ENCODE measurements at places on chromosomes 1 and 21.

- no peak for DNase-seq
These were observed 3.2 kb downstream of the LAD1 start for GRCh38 chr1:201395936-201396335.

GRCh38 chr1:189834813-189835212, 642.9 kb downstream of the BRINP3 start:
- DNase-seq = no peak

- DNase-seq = no peak
These were observed 10.4 kb upstream of the CELA3B start for GRCh38 chr1:21966247-21967000.

DNA sequence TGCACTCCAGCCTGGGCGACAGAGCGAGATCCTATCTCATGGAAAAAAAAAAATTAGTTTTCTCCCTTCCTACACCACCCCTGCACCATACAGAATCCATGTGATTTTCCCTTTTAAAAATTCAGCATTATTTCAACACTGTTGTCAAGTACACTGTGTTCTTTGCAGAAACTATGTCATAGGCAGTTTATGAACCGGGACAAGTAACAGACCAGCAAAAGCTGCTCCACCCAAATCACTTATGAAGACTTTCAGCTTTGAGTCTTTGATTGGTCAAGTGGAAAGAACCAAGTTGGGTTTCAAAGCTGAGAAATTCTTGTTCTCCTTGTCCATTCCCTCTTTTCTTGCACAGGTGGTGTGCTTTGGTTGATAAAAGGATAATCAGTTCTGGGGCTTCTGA, 173.0 kb downstream of the CDC7 start:
- DNase-seq = no peak

DNA sequence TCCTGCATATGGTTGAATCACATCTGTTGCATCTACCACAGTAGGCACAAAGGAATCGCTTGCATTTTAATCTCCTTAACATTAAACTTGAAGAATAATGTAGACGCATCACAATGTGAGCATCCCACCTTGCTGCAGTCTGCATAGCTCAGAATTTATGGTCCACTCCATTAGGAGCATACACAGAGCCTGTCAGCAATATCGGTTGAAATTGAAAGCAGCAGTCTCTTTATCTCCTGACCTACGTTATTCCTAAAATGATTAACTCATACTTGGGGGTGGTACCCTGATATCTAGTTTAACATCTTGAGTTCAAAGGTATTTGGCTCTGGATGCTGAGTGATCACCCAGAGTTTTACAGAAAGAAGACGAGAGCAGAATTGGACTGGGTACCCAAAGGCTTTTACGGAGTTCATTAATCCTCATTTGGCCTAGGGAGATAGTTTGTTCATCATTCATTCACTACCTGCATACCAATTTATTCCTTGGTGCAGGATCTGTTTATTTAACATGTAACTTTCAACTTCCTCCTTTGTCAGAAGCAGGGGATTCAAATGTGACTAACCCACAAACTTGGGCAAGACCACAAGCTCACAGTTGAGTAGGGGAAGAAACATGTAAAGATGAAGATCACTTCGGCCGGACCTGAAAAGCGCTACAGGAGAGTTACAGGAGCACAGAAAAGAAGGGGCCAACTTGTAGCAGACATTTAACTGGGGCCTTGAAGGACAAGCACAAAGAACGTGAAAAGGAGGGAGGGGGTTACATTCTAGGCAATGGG, 187.9 kb downstream of the DAB1 start:
- no peak for DNase-seq

DNA sequence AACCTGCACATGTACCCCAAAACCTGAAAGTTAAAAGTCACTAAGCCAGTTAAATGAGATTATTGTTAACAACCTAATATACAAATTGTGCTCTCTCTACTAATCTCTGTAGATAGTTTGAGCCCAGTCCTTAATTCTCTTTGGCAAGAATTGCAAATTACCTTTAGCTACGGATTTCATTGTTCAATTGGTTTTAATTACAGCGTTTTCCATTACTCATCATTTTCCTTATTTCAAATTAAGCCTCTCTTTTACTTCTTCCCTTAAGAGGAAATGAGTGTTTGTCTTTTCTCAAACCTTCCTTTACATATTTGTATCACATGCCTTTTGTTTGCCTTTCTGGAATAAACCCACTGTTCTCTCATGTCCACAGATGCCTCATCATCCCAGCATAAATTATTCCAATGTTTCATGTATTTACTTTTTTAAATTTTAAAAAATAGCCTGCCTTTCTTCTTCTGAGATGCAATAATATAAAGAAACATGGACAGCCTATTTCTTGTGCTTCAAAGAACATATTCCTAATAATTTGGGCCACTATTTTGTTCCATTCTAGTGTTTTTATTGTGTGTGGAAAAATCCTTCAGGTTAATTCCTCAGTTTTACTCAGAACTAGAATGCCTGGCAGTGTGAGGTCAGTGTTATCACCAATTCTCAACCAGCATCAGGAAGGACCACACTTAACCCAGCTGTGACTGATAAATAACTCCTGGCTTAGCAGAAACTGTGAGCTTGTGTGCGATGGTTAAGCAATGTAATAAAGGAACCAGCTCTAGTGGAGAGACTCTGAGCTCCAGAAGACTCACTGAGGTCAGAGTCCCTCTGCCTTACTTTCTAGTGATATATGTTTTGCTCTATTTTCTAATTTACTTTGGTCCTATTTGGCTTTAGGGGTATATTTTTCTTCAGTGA, 600.5 kb downstream of the LTN1 start:
- DNase-seq = no peak

DNA sequence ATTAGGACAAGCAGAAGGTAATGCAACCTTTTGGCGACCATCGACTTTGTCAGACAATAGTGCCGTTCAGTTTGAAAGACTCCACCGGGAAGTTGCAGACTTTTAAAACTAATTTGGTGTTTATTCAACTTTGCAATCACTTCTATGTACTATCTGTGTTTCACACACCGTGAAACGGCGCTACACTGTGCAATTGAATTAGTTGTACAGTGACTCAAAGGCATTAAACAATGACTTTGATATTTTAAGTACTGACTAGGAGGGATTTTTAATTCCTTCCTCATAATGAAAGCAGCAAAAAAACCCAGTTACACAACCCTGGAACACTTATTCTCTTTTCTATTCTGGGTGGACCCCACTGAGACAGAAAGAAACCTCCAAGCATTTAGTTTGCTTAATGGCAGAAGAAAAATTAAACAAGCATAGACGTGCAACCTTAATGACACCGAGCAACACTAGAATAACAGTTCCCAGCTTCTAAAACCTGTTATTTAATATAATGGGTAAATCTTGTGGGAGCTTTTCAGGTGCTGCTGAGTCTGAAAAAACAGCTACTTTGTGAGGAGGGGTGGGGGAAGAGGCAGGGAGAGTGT, 176.8 kb downstream of the LMO4 start:
- DNase-seq = no peak

- no peak for DNase-seq
These were observed 914 bp downstream of the ZNF326 start for GRCh38 chr1:89995598-89996449.

DNA sequence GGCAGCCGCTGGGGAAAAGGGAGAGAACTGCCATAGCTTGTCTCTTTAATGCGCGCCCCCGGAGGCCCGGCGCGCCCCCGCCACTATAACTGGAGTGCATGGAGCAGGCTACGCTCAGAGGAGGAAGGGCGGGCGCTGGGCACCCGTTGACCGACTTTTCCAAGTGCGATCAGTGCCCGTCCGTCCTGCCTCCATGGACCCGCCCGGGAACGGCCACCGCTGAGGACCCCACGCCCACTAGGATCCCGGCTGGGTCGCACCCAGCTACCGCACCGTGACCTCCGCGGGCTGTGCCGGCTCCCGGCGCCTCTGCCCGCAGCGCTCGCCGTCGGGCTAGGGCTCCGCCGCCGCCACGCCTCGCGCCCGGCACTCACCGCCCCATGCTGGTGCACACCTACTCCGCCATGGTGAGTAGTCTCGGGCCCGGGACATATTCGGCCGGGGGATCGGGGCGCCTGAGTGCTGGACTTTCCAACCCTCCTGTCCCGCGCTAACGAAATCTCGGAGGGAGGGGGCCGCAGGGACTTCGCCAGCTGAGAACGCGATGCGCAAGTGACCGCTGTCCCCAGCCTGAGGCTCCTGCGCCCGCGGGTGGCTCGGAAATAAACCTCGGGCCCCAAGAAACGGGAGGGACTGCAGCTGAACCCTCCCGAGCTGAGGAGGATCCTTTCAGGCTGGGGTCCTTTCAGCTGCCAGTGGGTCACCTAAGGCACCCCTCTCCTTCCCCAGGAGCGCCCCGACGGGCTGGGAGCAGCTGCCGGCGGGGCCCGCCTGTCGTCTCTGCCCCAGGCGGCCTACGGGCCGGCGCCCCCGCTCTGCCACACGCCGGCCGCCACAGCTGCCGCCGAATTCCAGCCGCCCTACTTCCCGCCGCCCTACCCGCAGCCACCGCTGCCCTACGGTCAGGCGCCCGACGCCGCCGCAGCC, at the start of gene TFAP2E:
Gene TFAP2E (plus strand): TSS at position 117 of the 927 bp plus-strand sequence. CDS start 264 bp downstream, at position 381.
- DNase-seq = no peak

DNA sequence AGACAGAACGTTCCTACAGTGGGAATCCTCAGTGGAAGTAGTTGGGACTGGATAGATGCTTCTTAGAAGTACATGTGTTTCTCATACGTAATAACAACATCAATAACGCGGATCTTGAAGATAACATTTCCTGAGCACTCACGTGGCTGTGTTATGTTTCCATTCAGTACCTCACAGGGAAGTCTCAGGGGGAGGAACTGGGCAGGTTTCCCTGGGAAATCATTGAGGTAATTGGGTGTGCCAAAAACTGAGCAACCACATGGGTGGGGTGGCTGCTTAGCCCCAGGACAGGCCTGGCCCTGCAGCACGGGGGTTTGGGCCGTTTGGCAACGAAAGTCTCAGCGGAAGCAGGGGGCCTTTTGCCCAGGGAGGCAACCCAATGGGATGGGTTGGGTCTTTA, 133.8 kb downstream of the ZSCAN20 start:
- no peak for DNase-seq

DNA sequence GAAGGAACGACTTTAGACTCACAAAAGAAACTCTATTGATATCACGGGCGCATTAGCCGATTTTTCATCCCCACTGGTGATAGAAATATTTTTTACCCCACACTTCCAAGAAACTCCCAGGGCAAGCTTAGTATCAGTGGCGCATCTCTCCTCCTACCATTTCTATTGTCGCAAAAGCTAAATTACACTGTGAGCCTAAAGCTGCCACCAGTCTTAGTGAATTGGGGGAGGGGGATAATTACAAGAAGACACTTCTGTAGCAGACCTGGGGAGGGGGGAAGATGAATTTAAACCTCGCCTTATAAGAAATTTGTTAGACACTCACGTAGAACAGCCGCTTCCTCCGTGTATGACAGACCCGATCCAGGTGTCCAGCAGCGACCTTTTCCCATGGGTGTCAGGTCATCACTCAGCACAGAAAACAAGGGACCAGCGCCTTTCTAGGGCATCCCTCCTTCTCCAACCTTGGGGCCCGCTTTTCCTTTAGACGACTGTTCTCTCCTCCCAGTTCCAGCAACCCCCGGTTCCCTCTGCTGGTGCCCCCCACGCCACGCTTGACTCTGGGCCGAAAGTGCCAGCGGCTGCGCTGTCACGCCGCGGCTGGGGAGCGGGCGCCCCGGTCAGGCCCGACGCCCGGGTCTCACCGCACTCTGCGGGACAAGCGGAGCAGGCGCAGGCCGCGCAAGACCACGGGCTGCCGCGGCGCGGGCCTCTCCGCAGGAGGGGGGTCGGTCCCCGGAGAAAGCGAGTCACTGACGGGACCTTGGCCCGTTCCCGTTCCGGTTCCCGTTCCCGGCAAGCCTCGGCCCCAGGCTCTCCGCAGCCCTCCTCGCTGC, 821 bp downstream of the PHC2 start:
- DNase-seq = no peak

DNA sequence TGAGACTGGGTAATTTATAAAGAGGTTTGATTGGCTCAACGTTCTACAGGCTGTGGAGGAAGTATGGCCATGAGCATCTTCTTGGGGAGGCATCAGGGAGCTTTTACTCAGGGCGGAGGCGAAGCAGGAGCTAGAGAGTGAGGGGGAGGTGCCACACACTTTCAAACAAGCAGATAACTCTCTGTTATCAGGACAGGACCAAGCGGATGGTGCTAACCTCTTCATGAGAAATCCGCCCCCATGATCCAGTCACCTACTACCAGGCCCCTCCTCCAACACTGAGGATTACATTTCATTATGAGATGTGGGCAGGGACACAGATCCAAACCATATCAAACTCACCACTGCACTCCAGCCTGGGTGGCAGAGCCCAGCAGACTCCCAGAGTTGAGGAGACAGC, 11.5 kb upstream of the LRRC47 start:
- DNase-seq = no peak

DNA sequence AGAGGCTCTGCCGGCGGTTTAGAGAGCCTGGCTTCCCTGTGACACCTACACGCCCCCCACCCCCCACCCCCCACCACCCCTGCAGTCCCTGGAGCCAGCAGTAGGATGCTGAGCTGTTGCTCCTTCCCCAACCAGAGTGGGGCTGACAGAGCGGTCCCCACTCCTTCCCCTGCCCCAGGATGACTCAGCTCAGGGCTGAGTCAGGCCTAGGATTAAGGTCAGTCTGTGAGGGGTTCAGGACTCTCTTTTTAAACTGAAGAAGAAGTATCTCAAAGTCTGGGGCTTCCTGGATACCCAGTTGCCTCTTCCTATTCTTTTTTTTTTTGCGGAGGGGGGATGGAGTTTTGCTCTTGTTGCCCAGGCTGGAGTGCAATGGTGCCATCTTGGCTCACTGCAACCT, 19.1 kb downstream of the DMBX1 start:
- no peak for DNase-seq

- no peak for DNase-seq
These were observed 185.0 kb downstream of the CAMTA1 start for GRCh38 chr1:6970221-6970620.

GRCh38 chr1:33716976-33717688, 146.7 kb upstream of the HMGB4 start:
- DNase-seq = no peak

DNA sequence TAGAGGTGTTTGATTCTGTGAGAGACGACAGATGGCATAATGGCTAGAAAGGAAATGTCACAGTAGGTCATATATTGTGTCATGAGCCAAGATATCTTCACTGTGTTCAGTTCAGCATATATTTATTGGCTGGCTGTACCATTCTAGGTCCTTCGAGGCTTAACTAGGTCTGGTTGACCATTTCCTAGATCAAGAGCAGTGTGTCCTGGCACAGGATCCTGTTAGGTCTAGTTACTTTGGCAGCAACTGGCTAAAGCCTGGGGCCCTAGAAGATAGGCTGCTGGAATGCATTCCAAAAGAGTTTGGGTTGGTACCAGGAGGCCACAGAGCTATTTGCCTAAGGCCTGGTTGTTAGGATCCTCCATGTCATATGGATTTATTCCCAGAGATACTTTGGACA, 20.9 kb downstream of the ZBTB40 start:
- no peak for DNase-seq
